Activated T-cell treated with anti-CD3 and anti-CD28 coated beads for 4 hours (primary cell): ENCODE measurements at places on chromosomes 5 and 9.

DNA sequence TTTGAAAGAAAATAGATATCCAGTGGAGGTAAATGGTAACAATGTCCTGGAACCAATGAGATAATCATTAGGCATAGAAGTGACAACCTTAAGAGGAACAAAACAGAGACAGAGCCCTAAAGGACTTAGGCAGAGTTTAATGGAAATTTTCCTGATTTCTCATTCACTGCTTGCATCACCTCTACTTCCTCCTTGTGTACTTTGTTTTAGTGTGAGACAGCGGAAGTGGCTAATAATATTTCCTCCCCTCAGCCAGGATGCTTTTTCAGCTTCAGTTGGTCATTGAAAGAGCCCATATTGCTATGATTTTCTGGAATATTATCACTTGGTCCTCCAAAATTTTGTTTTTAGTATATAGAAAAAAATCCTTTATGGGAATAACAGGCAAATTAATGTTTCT lies 153.4 kb upstream of the MPDZ start:
- no peak for DNase-seq

DNA sequence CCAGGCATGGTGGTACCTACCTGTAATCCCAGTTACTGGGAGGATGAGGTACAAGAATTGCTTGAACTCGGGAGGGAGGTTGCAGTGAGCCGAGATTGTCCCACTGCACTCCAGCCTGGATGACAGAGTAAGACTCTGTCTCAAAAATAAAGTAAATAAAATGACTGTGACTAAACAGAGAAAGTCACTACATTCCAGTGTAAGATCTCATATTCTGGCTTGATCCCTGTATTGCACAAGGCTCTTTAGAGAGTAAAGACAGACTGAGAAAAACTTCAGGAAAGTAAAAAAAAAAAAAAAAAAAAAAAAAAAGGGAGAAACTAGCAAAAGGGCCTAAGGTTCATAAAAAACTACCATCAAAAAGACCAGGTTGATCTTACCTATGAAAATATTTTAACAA lies 106.6 kb upstream of the PJA2 start:
- no peak for DNase-seq

DNA sequence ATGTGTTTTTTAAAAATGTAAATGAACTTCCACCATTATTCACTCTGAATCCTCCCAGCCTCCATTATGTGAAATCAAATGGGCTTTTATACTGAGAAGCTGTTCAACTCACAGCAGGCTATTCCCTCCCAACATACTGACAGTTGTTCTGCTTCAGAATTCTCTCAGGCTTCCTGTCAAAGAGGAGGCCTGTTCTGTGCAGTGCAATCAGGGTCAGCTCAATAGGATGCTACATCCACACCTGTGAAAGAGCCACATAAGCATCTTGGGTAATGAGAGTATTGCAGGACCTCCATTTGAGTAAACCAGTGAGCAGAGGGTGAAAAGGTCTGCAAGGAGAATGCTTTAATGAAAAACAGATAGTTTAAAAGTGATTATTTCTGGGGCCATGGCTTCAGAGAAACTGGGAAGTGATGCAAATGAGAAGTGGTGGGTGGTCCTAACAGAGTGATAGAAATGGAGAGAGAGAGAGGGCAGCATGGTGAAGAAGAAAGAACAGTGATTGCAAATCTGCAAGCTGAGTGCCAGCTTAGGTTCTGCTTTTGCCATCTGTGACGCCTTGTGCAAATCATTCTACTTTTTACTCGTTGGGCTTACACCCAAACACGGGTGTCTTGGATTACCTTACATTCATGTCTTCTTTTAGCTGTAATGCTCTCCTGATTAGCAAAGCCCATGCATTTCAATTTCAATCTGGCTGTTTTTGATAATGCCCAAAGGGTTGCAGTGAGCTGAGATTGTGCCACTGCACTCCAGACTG lies 202.5 kb upstream of the NMUR2 start:
- DNase-seq = no peak

DNA sequence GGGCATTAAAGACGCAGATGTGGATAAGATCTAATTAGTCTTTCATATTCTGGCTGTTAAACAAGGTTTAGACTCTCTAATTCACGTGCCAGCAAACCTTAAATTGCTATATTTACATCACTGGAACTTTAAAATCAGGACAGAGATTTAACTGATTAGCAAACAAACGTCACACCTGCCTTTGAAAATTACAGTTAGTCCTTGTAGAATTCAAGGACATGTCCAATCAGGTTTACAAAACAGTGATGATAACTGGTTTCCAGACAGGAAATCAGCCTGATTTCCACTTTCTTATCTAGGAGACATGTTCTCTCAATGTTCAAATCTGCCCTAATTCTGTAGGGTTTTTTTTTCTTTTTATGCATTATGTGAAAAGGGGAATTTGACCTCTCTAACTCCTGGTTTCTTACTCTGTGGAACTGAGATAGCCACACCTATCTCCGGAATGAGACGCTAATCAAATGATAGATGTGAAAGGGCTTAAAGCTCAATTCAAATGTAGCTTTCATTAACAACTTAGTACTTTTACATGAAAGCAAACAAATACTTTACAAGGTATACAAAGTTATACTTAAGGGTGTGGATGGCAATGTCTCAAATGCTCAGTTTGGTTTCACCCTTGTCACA lies 26.5 kb downstream of the SPINK5 start:
- DNase-seq = no peak

- DNase-seq = no peak
These were observed 28.8 kb downstream of the CAMK4 start for GRCh38 chr5:111252799-111253545.

DNA sequence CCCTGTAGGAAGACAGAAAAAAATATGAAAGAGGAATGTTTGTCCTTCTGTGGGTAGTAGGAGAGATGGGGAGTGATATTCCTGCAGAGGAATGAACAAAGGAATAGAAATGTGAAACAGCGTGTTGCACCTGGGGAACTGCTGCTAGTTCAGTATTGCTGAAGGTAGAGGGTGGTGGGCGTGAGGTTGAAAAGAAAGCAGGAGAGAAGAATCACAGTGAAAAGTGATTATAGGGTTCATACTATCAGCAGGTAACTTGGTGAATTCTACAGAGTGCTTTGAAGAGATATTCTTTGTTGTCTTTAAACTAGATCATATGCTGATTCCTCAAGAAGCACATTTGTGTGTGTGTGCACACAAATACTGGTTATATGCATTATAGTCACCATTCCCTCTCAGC lies 95.6 kb downstream of the ADGRV1 start:
- no peak for DNase-seq

- no peak for DNase-seq
These were observed 375.1 kb downstream of the CHSY3 start for GRCh38 chr5:130279386-130279785.

- no peak for DNase-seq
These were observed 56.1 kb upstream of the PIP5K1B start for GRCh38 chr9:68648971-68649370.

GRCh38 chr5:149268928-149269557 lies 2.6 kb upstream of the AFAP1L1 start:
- DNase-seq = no peak

DNA sequence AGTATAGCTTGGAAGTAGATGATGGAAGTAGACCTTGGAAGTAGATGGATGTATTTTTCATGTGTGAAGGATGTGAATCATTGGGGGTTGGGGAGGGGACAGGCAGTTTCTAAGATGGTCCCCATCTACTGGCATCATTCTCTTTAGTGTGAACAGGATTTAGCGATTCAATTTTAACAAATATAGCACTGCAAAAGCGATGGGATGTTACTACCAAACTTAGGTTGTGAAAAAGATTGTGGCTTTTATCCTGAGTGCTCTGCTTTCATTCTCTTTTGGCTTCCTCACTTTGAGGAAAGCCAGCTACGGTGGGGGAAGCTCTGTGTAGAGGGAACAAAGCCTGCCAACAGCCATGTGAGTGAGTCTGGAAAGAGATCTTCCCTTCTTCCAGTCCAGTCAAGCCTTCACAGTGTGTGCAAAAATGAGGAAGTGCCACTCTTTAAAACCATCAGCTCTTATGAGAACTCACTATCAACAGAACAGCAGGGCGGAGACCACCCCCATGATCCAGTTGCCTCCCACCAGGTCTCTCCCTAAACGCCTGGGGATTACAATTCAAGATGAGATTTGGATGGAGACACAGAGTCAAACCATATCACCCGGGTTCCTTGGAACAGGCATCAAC lies 441.4 kb downstream of the SH3GL2 start:
- no peak for DNase-seq

GRCh38 chr5:155728146-155728856 lies 598.7 kb upstream of the SGCD start:
- no peak for DNase-seq

DNA sequence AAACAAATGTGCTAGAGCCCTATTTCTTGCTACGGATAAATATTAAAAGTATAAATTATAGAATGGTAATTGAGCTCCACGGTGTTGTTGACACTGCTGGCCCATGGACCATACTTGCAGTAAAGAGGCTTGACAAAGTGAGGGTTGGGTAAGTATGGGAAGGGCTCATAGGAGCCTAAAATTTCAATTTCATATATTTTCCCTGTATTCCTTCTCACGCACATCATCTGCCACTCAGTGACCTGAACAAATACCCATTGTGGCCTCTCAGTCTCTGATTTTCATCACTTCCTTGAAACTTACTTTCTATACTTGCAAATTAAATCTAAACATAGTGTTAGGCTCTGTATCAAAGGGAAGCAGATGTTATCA lies 116.5 kb downstream of the PIK3R1 start:
- no peak for DNase-seq

DNA sequence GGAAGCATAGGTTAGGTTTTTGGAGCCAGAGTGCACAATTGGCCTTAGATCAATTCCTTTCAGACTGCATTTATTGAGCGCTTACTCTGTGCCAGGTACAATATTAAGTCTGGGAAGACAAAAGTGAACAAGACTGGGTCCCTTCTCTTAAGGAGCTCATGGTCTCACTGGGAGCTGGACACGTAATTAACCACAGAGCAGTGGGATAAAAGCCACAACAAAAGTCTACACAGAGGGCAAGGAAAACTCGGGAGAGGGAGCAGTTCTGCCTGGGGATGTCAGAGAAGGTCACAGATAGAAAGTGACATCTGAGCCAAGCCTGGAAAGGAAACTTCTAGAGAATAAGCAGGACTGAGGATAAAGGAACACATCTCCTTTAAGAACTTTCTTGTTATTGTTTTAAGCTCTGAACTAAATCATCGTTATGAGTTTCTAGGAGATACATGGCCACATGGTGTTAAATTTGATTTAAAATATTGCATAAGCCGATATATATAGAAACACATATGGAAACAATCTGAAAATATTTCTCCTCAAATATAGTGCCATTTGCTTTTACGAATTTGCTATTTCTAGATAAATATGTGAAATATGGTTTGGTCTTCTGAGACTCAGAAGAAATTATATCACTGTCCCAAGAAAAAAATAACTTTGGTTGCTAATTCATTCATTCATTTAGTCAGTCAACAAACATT lies 40.1 kb upstream of the PDE8B start:
- DNase-seq = no peak

GRCh38 chr9:94860678-94861588 lies 134.4 kb downstream of the AOPEP start:
- peak; percentile 41 for DNase-seq

DNA sequence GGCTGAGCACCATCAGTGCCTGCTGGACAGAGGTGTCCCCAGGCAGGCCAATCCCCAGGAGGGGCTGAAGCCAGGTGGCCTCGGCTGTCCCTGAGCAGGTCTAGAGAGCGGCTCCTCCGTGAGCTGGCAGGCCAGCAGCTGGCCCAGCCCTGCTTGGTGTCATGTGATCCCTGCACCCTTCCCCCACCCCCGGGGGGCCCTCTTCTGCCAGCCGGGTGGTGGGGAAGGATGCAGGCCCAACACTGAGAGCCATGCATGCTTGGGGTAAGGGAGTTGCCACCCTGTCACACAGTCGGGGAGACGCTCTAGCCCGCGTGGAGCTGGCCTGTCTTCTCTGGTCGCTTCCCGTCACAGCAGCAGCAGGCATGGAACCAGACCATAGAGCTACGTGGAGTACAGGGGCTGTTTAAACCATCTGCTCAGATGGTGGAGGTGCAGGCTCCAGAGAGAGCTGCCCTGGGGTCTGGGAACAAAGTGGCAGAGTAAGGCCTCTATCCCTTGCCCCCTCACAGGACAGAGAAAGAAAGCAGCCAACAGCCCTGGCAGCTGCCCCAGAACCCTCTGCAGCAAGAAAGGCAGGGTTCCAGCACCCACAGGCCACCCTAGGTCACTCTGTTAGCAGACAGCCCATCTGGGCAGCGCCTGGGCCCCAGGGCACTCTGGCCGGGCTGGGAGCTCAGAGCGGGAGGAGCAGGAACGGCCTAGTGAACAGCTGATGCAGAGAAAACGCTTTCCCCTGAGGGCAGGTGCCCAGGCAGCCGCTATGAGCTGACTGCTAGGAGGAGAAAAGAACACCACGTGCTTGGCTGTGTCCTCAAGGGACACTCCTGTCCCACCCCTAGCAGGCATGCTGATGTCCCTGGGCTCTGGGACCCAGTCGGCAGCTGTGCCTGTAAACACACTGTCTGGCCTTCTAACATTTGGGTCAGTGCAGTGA lies 6.8 kb downstream of the RALGDS start:
- no peak for DNase-seq

DNA sequence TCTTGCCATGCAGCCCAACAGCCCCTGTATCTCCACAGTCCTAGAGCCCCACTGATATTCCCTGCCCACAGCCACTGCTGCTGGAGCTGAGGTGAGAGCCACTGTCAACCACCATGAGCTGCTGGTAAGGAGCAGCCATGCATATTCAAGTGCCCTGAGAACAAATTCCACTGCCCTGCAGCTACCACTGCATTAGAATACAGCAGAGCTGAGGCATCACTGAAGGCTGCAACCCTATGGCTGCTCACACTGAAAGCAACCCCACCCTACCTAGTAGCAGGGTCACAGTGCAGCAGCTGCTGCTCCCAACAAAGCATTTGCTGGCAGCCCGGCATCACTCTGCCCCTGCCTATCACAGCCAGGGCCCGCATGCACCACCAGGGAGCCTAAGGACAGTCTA lies 68.6 kb downstream of the SKIC3 start:
- no peak for DNase-seq

DNA sequence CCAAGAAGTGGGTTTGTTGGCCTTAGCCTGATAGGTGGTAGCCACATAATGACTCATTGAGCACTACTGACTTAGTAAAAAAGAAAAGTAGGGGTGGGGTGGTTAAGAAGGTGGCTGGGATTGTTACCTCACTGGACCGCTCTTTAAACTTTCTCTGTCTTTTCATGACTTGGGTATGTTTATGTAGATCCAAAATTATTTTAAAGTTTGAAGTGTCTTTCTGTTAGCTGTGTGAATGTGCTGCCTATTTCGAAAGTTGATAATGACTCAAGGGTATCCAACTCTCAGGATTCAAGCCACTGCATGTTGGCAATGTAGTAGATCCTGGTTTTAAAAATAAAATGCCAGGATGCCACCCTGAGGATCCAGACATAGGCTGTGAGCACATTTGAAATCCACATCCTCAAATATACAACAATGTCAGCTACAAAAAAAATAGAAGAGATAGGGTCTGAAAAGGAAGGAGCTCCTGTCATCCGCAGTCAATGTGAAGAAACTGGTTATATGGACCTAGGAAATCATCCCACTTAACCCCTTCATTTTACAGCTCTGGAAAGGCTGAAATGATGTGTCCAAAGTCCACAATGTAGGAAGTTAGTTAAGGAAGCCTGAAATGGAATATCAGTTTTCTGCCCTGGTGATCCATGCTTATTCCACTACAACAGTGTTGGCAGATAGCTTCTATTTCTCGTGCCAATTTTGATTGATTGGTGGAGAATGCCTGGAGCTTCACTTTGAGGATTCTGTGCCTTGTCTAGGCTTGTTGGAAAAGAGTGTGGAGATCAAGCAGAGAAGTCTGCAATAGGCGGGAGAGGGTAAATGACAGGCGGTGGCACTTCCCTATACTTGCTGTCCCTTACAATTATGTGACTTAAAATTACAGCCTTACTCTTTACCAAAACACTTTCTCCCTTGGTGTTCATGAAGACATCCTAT lies 23.4 kb downstream of the ZNF462 start:
- DNase-seq = no peak
